Prostate gland (tissue), 2 donors: ENCODE measurements at places on chromosomes 7 and 10.

DNA sequence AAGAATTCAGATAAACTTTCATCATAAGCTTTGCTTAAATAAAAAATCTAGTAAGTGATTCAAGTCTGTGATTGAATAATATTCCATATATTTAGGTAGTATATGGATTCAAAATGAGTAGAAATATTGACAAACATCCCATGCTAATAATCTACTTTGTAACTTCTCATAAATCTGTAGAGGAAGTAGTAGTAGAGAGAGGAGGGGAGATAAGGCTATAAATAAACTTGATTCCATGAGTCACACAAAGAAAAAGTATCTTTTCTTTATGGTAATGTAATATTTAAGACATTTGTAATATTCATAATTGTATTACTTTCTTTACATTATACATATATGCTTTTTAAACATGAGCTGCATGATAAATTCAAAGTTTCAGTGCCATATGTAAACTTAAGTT, 25.6 kb upstream of the CD36 start:
- H3K4me3 ChIP-seq, result no peak overlapping the region
- no peaks in the 10 kb centered on the region for H3K27me3 ChIP-seq
- H3K36me3 ChIP-seq, result no peaks in the 10 kb centered on the region
- no peaks in the 10 kb centered on the region for H3K4me1 ChIP-seq

- no peak overlapping the region for H3K4me3 ChIP-seq
- DNase-seq, result no peak
- no peaks in the 10 kb centered on the region for H3K36me3 ChIP-seq
These were observed 279.7 kb upstream of the PLPP4 start for GRCh38 chr10:120177330-120177729.

DNA sequence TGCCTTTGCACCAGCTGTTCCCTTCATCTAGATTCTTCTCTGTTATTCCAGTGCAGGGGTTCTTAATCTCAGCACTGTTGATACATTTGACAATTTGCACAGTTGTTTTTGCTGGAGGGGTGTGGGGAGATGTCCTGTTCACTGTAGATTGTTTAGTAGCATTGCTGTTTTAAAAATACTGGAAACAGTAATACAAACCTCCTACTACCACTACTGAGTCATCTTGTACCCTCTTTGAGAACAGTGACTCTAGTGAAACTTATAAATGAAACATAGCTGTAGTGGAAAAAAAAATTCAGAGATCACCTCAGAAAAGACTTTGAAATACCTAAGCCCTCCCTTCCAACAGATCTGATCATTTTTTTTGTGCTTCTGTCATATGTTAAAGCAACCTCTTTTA, 154.8 kb upstream of the TMEM196 start:
- no peak for DNase-seq
- H3K27ac ChIP-seq, result no peak overlapping the region
- H3K4me3 ChIP-seq, result no peak overlapping the region
- no peaks in the 10 kb centered on the region for H3K4me1 ChIP-seq

GRCh38 chr7:18086165-18087025, 58.7 kb upstream of the PRPS1L1 start:
- H3K36me3 ChIP-seq, result no peaks in the 10 kb centered on the region
- no peaks in the 10 kb centered on the region for H3K4me1 ChIP-seq
- peak overlapping the region; percentile 64 for H3K27ac ChIP-seq
- peak overlapping the region; percentile 54 for H3K4me3 ChIP-seq

DNA sequence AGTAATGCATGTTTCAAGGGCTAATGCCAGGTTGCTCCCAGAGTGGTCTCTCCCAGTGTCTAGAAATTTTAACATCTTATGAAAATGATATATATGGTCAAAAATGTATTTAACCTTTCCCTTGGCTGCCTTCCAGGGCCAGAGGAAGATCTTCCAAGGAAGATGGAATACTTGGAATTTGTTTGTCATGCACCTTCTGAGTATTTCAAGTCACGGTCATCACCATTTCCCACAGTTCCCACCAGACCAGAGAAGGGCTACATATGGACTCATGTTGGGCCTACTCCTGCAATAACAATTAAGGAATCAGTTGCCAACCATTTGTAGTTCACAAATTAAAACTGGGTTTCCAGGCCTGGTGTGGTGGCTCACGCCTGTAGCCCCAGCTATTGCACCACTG, 9.0 kb downstream of the GATAD1 start:
- H3K27ac ChIP-seq, result no peak overlapping the region
- no peaks in the 10 kb centered on the region for H3K4me1 ChIP-seq
- no peaks in the 10 kb centered on the region for H3K27me3 ChIP-seq
- DNase-seq, result no peak

DNA sequence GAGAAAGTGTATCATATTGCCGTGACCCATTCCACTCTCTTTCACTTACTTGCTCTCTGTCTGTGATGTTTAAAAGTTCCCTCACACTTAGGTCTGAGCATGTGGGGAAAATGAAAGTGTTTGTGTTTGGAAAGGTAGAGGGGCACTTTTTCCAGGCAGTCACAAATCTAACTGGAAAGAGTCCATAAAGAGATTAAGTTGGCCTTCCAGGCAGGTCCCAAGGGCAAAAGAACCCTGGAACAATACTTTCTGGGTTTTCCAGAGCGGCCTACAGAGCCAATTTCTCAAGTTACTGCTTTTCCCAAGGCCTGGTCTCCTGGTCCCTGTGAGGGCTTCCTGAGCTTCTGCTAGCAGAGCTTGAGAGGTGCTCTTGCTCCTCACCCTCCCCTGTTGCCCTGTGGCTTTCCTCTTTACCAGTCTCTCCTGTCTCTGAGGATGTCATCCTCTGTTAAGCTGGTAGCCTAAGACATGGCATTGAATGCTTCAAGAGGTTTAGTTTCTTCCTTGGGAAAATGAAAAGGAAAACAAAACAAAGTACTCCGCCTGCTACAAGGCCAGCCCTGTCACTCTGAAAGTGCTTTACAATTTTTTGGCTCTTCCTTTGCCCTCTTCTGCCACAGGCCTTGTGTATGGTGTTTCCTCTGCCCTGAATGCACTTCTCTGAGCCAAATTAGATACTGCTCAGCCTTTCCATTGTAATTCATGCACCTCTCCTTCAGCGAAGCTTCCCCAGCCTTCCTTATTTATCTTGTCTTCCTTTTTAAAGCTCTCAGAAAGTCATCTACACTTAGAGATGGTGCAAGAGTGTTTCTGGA, 20.1 kb downstream of the TES start:
- H3K27ac ChIP-seq, result peak overlapping the region; percentile 49
- no peak for DNase-seq
- H3K27me3 ChIP-seq, result no peaks in the 10 kb centered on the region
- H3K4me1 ChIP-seq, result no peaks in the 10 kb centered on the region
